ENCODE measurements at places on chromosomes 16 and 17. TPM values are rescaled to one million over a fixed set of nuclear protein-coding genes. Genes with fewer than 3 reads are reported as not detected.

DNA sequence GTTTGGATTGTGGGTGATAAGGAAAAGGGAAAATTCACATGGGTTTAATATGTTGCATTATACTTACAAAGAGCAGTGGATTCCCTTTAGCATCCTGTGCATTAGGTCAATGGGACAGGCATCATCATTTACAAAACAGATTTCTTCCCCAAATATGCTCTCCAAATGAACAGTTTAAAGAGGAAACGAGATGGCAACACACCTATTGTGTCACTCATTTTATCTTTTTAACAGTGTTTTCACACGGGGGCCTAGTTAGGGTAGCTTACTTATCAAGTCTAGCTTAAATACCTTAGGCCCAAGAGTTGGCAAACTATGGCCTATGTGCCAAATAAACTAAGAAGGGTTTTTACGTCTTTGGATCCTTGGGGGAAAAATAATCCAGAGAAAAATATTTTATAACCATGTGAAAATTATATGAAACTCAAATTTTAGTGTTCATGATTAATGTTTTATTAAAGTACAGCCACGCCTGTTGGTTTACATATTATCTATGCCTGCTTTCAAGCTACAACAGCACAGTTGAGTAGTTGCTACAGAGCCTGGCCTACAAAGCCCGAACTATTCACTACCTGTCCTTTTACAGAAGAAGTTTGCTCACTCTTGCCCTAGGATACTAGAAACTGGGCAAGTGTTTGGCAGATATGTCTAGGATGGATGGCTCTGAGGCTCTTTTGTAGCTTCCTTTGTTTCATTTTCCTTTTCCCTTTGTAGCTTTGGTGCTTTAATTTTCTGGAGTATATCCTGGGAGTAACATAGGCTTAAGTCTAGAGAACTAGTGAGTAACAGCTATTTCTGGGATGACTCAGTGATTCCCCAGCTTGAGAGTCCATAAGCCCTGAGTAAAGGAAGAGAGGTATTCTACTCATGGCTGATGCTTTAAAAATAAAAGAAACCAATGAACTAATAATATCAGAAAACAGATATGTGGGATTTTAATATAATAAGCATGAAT, 12.4 kb downstream of the NUP93 start:
- DNase-seq: no peak

DNA sequence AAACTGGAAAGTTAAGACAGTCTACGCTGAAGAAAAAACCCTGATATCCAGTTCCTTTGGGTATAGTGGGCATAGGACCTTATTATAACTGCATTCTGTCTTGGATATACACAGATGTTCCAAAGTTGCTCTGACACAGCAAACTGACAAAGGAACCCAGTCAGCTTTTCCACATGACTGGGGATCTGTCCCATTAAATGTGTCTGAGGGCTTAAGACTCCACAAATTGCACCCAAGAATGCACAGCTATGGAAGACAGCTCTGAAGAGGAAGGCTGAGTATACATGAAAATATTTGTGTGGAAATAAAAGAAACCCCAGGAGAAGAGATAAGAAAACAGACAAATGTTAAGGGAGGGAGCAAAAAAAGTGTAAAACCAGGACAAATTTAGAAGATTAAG, 114.1 kb downstream of the SPAG9 start:
- no peak for DNase-seq

GRCh38 chr17:57750109-57750871, 5.2 kb upstream of the CCDC182 start:
- DNase-seq: no peak

The EME2 gene
- 10.7 TPM for polyA plus RNA-seq

The MILR1 gene
- 2.5 TPM for polyA plus RNA-seq

The GAS7 gene
- 16.9 TPM for polyA plus RNA-seq
